NCI-H748 treated with DMSO at 0.1 percent for 48 hours (cell line): ENCODE measurements at places on chromosomes 7 and 10.
A peak's percentile ranks its signal among the peaks of the same experiment; 100 is the strongest.

- no peak for DNase-seq
These were observed 219.9 kb downstream of the SUGCT start for GRCh38 chr7:40354711-40355110.

DNA sequence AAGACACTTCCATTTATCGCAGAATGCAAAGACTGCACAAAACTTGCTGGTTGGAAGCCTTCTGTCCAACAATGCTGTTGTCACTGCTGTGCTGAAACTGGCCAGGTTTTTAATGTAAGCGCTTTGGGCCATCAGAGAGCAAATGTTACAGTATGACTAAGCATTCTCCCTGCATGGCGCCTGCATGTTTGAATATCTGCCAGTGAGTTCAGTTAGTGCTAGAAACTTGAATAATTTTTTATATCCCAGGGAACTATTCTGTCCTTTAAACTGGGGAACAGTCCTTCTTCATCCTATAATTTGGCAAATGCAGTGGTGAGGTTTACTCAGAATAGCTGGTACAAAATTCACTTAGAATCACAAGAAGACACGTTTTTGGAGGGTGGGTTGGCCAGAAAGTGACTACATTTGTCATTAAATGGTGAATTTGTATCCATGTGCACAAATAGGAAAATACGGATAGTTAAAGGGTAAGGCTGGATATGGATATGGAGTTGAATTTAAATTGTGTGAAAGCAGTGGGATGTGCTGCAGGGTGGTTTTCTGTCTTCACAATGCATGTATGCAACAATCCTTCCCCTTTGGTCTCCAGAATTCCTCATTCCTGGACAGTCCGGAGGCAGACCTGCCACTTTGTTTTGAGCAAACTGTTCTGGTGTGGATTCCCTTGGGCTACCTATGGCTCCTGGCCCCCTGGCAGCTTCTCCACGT, 1.7 kb downstream of the ABCC2 start:
- DNase-seq, result no peak

GRCh38 chr10:29529146-29529545, 105.6 kb downstream of the SVIL start:
- no peak for DNase-seq

GRCh38 chr10:83205861-83206260, 933.4 kb upstream of the GHITM start:
- no peak for DNase-seq

GRCh38 chr10:11373717-11374171, 237.7 kb downstream of the USP6NL start:
- no peak for DNase-seq

DNA sequence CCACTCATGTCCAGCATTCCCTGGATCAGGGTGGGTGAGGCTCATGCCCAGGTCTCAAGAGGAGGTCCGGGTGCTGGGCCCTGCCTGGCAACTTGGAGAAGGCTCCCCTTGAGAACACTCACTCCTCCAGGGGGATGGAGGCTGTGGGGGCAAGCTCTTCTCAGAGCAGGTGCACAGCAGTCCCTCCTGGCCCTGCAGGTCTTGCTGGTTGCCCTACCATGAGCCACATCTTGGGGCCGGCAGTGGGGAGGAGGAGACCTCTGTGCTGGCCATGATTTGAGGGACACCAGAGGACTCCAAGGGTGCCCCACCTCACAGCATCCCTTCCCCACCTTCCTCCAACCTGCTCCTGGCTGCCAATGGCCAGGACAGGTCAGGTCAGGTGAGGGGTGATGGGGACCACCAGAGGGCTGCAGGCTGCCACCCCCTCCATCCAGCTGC, 87.4 kb upstream of the RET start:
- no peak for DNase-seq

GRCh38 chr7:23001610-23002009, 12.3 kb downstream of the HYCC1 start:
- DNase-seq, result no peak

- no peak for DNase-seq
These were observed 88.1 kb downstream of the TCF7L2 start for GRCh38 chr10:113038183-113038582.

DNA sequence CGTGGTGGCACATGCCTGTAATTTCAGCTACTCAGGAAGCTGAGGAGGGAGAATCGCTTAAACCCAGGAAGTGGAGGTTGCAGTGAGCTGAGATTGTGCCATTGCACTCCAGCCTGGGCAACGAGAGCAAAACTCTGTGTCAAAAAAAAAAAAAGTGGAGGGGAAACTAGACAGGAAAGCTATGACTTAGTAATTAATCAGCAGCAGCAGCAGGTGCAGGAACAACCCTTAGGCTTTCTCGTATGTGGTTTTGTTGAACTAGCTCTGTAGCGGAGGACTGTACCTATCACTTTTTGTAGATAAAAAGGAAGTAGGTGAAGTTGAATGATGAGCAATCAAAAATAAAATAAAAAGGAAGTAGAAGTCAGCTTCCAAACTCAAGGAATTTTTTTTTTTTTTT, 76.9 kb upstream of the KMT2C start:
- DNase-seq, result no peak

GRCh38 chr7:34104115-34104514, 198.8 kb downstream of the BMPER start:
- DNase-seq, result no peak

GRCh38 chr7:98423043-98423442, 22.2 kb upstream of the BAIAP2L1 start:
- DNase-seq, result no peak

- DNase-seq, result no peak
These were observed 279.7 kb upstream of the RNF32 start for GRCh38 chr7:156360835-156361234.

GRCh38 chr10:103280031-103280430, 3.1 kb downstream of the INA start:
- DNase-seq, result no peak

DNA sequence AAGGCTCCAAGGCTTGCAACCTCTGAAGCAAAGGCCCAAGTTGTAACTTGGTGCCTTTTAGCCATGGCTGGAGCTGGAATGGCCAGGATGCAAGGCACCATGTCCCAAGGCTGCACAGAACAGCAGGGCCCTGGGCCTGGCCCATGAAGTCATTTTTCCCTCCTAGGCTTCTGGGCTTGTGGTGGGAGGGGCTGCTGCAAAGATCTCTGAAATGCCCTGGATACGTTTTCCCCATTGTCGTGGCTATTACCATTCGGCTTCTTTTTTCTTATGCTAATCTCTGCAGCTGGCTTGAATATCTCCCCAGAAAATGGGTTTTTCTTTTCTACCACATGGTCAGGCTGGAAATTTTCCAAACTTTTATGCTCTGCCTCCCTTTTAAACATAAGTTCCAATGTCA, 234.2 kb downstream of the CDK14 start:
- no peak for DNase-seq

- DNase-seq, result peak; percentile 96
These were observed 1027.8 kb upstream of the PHF14 start for GRCh38 chr7:9945857-9946256.

DNA sequence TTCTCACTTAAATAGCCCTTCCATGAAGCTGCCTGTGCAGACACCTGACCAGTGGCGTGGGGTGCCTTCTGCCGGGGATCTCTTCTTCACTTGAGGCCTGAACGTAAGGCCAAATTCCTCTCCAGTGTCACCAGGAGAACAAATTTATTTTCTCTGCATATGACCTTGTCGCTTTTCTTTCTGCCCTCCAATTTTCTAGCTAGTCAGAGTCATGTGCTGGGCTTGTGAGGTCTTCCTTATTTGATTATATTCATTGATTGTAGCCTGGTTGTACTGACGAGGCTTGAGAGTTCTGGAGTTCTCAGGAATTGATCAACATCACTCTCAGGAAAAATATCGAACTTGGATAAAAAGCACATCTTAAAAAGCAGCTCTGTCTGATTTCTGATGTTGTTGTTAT, 255.7 kb downstream of the BUB3 start:
- DNase-seq, result no peak

GRCh38 chr10:72846238-72846637, 47.3 kb upstream of the OIT3 start:
- DNase-seq, result no peak

DNA sequence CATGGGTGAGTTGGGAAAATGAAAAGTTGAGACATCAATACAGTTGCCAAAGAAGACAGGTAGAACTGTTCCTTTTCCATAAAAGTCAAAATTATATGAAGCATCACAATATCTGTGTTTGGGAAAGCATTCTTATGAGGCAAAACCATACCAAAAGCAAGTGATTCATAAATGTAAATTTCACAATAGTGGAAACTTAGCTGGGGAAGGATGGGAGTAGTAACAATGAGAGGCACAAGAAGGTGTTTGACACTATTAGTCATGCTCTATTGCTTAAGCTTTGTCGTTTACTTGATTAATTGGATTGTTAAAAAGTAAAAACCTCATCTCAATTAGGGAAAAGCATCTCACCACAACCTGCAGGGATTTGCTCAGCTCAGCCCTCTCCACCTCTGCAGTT, 240.2 kb downstream of the C7orf25 start:
- no peak for DNase-seq

GRCh38 chr7:51827631-51828030, 511.0 kb upstream of the COBL start:
- peak; percentile 97 for DNase-seq

GRCh38 chr10:97037365-97038361, 148.1 kb downstream of the SLIT1 start:
- peak; percentile 13 for DNase-seq

GRCh38 chr7:87128861-87129267, 23.4 kb upstream of the DMTF1 start:
- no peak for DNase-seq

DNA sequence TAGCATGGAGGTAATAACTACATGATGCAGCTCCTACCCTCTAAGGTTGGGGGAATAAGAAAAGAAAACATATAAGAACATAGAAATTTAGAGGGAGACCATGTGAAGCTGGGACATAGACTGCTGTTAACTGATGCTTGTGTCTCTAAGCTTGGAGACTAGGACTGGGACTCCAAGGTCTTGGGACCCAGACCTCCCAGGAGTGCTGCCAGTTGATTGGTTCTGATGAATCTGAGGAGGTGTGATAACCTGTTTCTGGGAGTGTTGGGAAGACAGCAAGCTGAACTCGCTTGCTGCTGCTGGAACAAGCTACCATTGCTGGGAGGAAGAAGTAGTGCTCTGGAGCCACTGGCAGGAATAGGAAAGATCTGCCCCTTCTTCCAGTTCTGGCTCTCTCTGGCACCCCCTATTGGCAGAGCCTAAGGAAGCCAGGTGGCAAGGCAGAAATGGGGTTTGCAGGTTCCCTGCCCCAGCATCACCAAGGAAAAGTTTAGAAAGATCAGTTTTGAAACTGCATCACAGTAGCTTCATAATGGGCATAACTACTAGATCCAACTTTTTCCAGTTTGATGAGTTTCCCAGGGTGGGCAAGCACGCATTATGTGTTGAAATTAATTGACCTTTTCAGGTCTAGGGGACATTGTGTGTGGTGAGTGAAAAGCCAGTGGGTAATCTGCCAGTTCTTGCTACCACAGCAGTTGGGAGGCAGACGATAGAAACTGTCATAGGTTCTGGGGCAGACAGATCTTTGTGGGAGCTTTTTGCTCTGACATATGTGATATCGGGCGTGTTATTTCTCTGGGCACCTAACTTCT, 140.7 kb downstream of the SND1 start:
- DNase-seq, result peak; percentile 31

DNA sequence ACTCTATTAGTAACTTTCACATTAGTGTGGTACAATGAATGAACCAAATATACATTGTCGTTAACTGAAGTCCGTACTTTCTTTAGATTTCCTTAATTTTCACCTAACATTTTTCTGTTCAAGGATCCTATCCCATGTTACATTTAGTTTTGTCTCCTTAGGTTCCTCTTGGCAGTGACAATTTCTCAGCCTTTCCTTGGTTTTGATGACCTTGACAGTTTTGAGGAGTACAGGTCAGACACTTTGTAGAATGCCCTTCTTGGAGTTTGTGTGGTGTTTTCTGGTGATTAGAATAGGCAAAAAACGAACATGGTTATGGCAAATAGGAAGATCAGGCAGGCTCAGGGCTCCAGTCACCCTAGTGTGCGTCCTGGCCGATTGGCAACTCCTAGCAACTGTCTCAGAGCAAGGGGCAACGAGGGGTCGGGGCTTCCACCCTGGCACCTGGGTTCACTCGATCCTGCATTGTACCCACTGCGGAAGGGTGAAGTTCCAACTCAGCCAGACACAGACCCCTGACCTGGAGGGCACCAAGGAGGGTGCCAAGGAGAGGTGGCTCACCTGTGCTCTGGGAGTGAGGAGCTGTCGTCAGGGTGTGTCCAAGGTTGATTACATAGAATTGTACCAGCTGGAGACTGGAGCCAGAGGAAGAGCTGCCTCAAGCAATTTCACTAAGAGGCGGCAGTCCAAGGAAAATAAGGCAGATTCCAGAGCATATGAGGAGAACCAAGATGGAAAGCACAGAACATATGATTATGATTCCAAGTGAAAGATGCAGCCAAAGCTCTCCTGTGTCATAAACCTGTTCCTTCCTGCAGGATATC, 37.5 kb downstream of the PAPSS2 start:
- DNase-seq, result no peak

DNA sequence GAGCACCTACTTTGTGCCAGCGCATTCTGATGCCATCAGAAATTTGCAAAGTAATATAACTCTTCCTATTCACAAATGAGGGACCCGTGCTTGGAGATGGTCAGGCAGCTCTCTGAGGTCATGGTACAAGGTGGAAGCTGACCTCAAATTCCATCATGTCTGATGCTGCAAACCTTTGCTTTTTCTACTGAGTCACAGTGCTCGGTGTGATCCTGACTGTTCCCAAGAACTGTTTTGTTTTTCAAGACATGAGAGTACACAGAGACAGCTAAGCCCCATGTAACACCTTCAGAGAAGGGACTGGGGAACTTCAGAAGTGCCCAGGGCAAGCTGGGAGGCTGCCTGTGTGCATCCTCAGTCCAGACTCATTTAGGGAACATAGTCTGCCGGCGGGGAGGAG, 111.3 kb downstream of the FRMD4A start:
- DNase-seq, result no peak
